ENCODE measurements at places on chromosomes 2 and 18.

GRCh38 chr2:88234760-88235159, 64.6 kb downstream of the THNSL2 start:
- no peak for DNase-seq

DNA sequence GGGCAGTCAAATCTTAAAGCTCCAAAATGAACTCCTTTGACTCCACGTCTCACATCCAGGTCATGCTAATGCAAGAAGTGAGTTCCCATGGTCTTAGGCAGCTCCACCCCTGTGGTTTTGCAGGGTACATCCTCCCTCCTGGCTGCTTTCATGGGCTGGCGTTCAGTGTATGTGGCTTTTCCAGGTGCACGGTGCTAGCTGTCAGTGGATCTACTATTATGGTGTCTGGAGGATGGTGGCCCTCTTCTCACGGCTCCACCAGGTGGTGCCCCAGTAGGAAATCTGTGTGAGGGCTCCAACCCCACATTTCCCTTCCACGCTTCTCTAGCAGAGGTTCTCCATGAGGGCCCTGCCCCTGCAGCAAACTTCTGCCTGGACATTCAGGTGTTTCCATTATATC, 105.2 kb upstream of the MSTN start:
- DNase-seq: no peak

GRCh38 chr18:77557046-77557587, 307.5 kb downstream of the GALR1 start:
- no peak for DNase-seq

GRCh38 chr2:191177751-191178736, 27.2 kb upstream of the STAT4 start:
- DNase-seq: no peak

DNA sequence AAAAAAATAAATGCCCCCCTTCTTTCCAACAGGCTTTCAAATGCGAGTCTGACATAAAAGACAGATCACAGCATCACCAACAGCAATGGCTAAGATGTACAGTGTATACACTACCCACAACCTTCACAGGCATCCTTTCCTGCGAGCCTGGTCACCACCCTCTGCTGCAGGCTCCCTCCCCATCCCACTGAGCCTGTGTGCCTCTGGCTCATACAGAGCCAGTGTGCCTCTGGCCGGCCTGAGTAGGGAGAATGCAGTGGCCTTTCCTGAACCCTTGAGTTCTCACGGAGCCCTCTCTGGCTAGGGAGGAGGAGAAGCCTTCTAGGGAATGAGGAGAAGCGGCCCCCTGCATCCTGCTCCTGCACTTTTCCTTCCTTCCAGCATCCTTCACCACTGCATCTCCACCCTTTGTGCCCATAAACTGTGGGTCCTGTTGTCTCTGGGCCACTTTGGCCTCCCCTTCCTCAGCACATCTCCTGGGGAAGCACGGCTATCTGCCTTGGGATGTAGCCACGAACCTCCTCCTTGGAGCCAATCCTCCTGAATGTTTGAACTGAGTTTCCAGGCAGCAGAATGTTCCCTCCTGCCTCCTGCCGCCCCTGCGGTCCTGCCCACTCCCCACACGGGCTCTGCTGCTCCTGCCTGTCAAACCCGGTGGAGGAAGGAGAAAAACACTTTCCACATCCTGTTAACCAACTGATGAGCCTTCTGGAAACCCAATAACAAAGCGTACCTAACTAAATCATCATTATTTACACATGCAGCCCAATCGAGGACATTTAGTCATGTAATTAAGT, 22.5 kb downstream of the GYPC start:
- no peak for DNase-seq

- no peak for DNase-seq
Observed at GRCh38 chr2:46569061-46569560, 89.7 kb downstream of the TMEM247 start.

DNA sequence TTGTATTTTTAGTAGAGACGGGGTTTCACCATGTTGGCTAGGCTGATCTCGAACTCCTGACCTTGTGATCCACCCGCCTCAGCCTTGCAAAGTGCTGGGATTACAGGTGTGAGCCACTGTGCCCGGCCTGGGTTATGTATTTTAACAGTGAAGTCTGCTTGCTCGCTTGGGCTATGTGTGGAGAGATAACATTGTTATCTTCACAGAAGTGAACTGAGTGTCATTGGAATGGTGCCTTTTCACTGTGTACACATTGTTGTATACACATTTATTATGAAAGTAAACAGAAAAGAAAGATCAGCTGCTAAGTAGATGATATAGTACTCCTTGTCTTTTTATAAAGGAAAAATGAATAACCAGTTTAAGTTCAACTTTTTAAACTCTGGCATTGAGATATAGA, 30.4 kb downstream of the RNF138 start:
- DNase-seq: no peak

- no peak for DNase-seq
Observed at GRCh38 chr18:38900445-38900844, 1334.8 kb upstream of the CELF4 start.

- DNase-seq: no peak
Observed at GRCh38 chr2:25168256-25169072, at the start of gene POMC. TSS of gene POMC (minus strand) at chr2:25168580. CDS start at chr2:25164772, 3,808 bp downstream.

- no peak for DNase-seq
Observed at GRCh38 chr2:101120124-101120996, 30.8 kb downstream of the TBC1D8 start.

- no peak for DNase-seq
Observed at GRCh38 chr2:144560251-144560650, 40.3 kb upstream of the ZEB2 start.

DNA sequence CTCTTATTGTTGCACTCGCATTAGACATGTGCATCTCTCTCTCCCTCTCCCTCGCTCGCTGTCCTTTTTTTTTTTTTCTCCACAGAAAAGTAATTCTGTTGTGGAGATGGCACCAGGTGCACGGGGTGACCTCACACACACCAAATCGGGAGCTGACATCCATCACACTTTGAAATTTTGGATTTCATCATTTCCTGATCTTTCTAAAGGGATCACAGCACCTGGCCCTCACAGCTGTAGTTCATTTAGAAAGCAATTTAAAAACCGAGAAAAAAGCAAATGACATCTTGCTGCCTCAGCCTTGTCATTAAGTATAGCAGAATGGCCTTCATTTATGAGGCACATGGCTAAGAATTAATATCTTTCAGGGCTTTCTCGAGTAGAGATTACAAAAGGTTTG, 717.2 kb downstream of the RNF144A start:
- DNase-seq: no peak

- DNase-seq: no peak
Observed at GRCh38 chr2:97701851-97702465, 11.4 kb upstream of the ZAP70 start.

GRCh38 chr2:168353251-168353650, 102.8 kb upstream of the CERS6 start:
- no peak for DNase-seq

- no peak for DNase-seq
Observed at GRCh38 chr2:29226375-29226774, 111.2 kb downstream of the CLIP4 start.

GRCh38 chr2:174599310-174599921, 1.8 kb upstream of the WIPF1 start:
- no peak for DNase-seq

GRCh38 chr2:29215073-29215472, 99.9 kb downstream of the CLIP4 start:
- DNase-seq: no peak

DNA sequence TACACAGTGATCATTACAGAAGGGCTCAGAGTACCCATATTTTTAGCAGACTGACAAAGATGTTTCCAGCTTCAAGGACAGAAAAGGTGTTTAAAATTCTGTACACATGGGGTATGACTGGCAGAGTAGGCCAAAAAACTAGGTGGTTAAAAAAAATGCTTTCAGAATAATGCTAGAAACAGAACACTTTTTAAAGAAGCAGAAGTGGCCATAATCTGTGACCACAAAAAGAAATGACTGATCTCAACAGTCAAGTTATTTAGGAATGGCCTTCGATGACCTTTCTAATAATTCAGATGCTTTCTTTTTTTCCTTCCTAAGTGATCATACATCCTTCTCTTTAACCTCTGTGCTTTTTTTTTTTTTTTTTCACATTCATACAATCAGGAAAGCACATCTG, 4.1 kb upstream of the AQP4 start:
- no peak for DNase-seq

GRCh38 chr2:171811245-171811628, 82.8 kb downstream of the SLC25A12 start:
- DNase-seq: no peak

DNA sequence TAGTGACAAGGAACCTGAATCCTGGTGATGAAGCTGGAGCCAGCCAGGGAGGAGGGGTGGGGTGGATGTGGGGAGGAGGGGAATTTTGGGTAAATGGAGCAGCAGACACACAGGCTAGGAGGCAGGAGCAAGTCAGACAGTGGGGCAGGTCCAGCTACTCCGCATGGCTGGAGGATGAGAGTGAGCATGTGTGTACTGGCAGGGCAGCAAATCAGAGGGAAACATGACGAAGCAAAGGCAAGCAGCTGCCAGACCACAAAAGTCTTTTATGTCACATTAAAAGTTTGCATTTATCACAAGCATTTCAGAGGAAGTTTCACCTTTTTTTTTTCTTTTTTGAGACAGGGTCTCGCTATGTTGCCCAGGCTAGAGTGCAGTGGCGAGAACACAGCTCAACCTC, 11.9 kb upstream of the KIDINS220 start:
- DNase-seq: no peak

DNA sequence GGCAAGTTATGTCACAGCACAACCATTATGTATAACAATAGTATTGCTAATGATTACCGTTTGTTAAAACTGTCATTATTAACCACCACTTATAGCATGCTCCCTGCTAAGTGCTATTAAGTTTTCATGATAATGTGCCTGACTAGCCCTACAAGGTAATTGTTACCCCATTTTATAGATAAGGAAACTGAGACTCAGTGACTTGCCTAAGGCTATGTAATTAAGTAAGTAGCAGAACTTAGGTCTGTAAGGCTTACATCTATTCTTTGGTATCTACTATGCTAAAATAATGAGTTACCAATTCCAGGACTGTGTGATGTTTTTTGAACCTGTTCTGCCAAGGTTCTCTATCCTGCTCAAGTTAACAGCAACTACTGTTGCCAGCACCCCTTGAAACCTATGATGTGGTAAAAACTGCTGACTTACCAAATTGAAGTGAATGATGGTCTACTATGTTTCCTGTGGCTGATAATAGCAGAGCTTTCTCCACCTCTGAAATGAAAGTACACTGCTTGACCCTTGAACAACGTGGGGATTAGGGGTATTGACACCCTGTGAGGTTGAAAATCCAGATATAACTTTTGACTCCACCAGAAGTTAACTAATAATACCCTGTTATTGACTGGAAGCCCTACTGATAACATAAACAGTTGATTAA, 18.2 kb downstream of the ACVR2A start:
- DNase-seq: no peak

- no peak for DNase-seq
Observed at GRCh38 chr2:96587843-96588242, 50.3 kb downstream of the KANSL3 start.

DNA sequence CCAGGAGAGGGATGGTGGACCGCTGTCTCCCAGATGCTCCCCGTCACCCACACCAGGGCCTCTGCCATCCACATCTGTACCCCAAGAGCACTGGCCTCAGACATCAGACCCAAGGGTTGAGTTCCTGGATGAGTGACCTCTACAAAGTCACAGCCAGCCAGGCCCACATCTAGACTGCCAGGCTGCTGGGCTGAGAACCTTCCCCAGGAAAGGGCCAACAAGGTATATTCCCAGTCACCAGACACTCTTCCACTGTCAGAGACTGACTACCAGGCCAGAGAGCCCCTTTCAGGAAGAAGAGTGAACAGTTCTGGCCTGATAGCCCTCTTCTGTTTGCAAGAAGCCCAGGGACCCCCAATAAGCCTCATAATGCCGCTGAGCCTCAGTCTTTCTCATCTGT, 44.3 kb downstream of the C1QL2 start:
- DNase-seq: no peak

GRCh38 chr2:124211461-124211860, 186.4 kb downstream of the CNTNAP5 start:
- DNase-seq: no peak

- no peak for DNase-seq
Observed at GRCh38 chr2:153386481-153386897, 92.1 kb downstream of the RPRM start.

DNA sequence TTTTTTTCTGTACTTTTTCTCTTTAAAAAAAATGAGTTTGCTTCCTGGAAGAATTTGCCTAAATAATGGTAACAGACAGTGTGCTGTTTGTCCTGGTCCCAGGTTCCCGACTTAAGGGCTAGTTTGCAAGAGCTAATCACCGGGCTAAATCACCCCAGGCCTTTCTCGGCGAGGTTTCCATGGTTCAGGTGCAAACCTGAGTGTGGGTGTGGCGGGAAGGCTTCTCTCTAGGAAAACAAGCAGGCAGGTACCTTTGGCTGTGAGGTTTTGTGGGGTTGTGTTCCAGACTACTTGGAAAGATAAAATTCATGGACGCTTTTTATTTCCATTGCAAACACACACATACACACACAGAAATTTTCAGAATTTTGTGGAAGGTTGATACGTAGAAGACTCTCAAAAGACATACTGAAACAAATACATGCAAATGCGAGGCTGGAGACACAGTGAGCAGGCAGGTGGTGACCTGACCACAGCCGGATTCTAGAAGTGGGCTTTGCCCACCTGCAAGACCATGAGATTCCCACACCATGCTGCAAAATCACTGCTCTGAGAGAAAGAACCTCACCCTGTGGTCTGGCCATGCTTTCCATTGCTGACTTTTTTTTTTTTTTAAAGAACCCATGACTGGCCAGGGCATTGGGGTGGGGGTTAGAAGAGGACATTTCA, 815 bp downstream of the CNDP1 start:
- DNase-seq: no peak

DNA sequence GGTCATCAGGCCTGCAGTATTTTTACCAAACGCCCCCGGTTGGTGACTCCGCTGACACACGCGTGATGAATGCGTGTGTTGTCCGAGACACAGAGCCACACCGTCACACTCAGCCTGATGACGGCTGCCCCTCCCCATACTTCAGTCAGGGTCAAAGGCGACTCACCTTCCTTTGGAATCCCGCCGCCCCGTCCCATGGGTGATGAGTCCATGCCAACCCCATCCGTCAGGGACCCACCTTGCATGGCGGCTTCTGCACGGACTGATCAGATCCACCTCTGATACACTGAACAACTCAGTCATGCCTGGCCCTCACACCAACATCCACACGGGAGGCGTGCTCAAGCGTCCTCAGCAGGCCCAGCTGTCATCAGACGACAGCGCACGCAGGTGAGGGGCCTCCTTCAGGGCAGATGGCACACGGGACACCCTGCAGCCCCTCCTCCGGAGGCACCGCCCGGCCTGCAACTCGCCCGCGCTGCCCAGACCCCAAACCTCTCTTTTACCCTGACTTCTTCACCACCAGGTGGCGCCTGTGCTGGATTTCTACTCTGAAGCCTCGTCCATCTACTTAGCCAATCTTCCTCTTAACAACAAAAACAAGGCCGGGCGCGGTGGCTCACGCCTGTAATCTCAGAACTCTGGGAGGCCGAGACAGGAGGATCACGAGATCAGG, 89.2 kb downstream of the ZNF516 start:
- no peak for DNase-seq

DNA sequence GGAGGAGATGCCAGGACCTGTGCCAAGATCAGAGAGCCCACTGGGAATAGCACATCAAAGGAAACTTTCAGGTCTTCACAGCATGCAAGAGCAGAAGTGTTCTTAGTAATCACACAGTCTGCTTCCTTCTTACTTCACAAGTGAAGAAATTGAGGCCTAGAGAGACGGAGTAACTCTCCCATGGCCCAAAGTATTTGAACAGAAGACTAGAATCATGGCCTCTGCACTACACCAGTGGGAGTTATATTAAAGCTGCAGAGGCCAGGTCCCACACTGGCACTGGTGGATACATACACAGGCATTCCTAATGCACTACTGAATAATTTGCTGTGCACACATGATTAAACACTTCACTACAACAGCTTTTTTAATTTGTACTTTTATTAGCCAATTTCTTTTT, 107.6 kb upstream of the RMP24 start:
- no peak for DNase-seq
